Kidney glomerular epithelial cell (primary cell): ENCODE measurements at places on chromosomes 2 and 18.
A peak's percentile ranks its signal among the peaks of the same experiment; 100 is the strongest.

- DNase-seq, result peak; percentile 30
These were observed 470.8 kb downstream of the RIT2 start for GRCh38 chr18:42644729-42645131.

- no peak for DNase-seq
These were observed 85.7 kb downstream of the PXDN start for GRCh38 chr2:1658394-1659151.

GRCh38 chr18:23406271-23406787, 46.8 kb upstream of the RIOK3 start:
- no peak for DNase-seq

GRCh38 chr2:120224256-120224655, 1.1 kb upstream of the TMEM185B start:
- DNase-seq, result no peak

DNA sequence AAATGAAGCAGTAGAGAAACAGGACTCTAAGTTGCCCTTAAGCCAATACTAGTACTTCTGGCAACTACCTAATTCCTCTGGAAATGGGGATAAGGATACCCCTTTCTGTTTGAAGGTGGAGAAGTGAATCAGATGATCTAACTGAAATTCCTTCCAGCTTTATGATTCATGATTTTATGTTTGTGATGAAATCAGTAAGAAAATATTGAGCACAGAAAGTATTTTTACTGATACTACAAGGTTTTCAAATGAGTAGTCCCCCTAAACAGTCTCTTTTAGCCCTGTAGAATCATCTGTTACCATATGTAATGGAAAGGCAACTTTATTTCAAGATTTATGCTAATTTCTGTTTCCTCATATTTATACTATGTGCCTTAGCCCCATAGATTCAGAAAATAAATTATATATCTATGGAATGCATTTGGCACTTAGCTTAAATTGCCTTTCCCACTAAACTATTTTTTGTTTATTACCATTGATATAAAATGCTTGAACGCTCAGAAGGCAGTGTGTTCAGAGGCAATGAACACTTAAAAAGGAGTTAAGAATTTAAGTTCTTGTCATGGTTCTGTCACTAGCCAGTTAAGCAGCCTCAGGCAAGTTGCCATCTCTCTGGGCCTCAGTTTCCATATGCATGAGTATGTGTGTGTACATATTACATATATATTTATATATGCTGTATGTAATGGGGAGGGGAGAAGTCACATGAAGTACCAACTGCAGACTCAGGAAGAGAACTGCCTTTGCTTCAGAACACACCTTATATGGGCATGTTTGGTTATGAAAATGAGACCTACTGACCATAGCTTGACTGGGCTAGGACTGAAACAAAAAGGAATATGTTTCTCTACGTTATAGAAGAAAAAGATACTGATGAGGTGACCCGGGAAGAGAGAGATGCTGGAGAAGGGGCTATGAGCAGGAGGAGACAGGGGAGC, 97.7 kb downstream of the CDC42EP3 start:
- DNase-seq, result peak; percentile 21

DNA sequence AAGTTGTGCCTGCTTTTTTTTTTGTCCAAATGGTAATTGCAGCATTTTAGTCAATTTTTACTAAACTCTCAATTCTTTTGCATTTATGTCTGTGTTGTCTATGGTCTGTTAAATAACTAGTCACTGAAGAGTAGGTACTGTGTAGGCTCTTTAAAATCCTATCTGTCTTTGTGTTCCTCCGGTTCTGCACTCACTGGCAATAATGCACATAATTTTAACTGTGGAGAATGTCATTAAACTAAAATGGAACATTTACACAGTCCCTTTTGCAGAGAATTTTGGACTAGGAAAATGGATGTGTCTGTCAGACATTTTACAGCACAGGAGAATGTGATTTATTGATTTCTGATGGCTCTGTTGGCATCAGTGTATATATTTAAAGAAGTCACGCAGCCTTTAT, 116.6 kb downstream of the ASXL3 start:
- no peak for DNase-seq

DNA sequence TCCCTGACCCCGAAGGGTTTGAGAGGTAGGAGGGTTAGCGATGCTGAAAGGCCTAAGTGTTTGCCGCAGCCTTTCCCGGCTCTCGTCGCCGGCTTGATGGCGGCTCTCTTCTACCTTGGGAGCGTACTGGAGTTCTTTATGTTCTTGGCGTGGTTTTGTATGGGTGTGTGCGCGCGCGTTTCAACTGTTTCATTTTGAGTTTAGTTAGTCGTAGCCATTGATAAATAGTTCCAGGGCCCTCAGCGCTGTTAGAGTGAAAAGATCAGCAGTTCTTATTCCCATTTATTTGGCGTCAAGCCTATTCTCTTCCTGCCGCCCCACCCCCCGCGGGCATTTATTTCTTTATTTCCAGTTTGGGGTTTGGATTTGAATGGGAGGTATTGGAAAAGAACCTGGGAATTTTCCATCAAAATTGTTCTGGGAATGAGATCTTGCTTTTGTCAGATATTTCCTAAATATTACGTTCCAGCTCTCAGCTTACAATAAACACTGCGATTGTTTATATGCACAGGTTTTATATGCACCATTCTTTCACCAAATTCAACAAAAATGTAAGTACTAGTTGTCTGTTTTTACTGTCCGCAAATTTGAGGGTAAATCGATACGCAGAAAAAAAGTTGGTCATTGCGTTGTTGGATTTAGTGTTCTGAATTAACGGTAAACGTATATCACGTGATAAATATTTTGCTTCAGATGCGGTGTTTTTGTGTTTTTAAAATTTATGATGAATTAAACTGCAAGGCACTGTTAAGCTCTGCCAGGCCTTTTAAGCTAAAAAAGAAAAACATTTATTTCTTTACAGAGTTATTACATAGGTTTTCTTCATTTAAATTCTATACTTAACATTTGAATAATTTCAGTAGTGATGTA, 954 bp downstream of the CCNT2 start:
- peak; percentile 37 for DNase-seq

GRCh38 chr2:189248141-189248540, 68.6 kb upstream of the COL5A2 start:
- no peak for DNase-seq

- DNase-seq, result no peak
These were observed 87.2 kb upstream of the FSHR start for GRCh38 chr2:49241501-49241900.

GRCh38 chr2:200741468-200742202, 70.1 kb upstream of the BZW1 start:
- no peak for DNase-seq

DNA sequence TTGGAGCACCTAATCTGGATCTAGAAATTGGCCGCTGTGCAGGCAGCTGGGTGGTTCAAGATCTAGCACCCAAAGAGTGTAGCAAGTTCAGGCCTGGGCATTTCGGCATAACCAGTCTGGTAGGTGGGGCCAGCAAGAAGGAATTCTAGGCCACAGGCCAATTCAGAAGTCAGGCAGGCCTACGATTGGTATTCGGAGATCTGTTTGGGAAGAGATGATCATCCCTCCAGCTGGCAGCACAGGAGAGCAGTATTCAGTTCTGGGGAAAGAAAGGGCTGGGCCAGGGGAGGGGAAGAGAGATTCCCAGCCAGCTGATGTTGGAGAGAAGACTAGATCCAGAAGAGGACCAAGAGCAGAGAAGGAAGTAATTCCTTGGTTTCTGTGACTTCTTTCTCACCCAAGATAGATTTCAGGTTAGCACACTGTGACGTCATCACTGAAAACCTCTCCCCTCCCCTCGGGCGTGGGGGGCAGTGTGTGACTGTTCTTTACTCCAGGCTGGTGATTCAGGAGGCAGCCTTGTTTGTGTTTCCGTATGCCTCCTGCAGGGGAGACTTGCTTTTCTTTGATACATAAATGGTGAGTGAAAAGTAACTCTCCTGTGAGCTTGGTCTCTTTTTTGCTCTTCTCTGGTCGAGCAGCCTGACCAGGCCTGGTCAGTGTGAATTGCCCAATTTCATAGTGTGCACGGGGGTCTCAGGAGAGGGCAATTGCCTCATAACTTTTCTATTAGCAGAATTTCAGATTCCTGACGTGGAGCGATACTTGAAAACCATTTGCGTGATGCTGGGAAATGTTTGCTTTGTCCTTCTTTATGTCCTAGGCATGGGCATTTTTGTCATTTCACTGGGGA, 61.1 kb downstream of the MEIS1 start:
- DNase-seq, result peak; percentile 87

- no peak for DNase-seq
These were observed 1.1 kb upstream of the IMP4 start for GRCh38 chr2:130341562-130342019.

DNA sequence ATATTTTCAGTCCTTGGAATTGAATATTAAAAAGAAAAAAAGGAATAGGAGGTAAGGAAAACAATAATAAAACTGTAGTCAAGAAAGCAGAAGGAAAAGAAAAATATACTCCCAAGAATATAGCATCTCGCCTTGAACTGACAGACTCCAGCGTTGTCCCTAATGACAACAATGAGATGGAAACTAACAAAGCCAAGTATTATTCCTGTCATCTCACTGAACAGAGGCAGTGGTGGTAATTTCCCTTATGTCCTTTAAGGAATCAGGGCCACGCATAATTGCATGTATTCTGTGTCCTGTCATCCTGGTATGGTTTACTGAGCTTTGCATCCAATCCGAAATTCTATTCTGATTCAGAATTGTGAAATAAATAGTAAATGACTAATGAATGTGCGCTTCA, 158.9 kb downstream of the LRRTM4 start:
- no peak for DNase-seq

DNA sequence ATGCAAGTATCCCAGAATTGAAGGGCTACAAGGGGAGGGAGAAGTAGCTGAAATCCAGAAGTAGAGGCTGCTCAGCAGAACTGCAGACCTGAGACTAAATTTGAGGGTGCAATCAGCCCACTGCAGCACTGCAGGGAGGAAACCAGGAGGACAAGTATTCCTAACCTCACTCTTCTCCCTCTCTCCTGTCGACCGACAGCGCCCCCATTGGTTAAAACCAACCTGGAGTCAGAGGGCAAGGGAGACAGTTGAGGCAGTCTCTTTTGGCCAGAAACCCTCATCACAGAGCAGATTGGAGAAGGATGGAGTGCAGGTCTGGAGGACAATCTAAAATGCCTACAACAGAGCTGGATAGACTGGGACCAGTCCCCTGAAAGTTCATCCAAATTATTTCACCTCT, 768.9 kb upstream of the KLHL29 start:
- DNase-seq, result no peak

DNA sequence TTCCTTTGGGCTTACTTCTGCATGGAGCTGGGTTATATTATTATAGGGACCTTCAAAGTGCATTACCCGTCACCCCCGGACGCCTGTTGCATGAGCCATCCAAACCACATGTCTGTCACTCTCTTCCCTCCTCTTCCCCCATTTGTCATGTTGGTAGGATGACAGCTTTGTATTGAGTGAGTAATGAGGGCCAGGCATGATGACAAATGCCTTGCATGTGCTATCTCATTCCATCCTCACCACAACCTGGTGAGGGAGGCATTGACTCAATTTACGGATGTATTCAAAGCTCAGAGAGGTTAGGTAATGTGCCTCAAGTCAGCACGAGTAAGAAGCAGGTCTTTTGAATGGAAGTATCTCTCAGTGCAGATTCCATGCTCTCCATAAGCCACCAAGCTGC, 510.5 kb upstream of the TNP1 start:
- peak; percentile 91 for DNase-seq

DNA sequence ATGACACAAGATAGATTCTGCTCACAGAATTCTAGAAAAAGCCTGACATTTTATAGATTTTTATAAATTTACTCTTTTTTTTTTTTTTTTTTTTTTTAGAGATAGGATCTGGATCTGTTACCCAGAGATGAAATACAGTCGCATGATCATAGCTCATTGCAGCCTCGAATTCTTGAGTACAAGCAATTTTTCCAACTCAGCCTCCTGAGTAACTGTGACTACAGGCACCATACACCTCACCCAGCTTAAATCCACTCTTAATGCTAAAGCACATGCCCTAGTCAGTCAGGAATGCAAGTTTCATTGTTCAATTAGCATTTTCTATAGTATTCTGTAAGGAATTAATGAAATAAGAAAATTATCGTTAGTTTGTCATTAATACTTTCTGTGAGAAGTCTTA, 32.1 kb upstream of the WDR75 start:
- DNase-seq, result no peak

DNA sequence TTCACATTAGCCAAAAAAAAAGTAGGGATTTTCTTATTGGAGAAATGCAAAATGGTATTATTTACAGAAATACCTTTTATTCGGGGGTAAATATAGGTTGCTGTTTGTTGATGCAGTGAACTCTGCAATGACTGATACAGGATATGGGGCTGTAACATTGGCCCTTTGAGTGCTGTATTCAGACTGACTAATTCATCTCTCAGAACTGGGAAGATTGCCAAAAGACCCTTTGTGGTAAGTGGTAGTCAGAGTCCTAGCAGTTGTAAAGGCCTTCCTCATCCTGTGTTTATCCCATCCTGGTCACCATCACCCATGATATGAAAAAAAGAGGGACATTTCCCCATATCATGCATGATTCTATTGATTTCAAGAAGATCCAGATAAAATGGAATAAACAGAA, 14.0 kb upstream of the DCC start:
- DNase-seq, result no peak

DNA sequence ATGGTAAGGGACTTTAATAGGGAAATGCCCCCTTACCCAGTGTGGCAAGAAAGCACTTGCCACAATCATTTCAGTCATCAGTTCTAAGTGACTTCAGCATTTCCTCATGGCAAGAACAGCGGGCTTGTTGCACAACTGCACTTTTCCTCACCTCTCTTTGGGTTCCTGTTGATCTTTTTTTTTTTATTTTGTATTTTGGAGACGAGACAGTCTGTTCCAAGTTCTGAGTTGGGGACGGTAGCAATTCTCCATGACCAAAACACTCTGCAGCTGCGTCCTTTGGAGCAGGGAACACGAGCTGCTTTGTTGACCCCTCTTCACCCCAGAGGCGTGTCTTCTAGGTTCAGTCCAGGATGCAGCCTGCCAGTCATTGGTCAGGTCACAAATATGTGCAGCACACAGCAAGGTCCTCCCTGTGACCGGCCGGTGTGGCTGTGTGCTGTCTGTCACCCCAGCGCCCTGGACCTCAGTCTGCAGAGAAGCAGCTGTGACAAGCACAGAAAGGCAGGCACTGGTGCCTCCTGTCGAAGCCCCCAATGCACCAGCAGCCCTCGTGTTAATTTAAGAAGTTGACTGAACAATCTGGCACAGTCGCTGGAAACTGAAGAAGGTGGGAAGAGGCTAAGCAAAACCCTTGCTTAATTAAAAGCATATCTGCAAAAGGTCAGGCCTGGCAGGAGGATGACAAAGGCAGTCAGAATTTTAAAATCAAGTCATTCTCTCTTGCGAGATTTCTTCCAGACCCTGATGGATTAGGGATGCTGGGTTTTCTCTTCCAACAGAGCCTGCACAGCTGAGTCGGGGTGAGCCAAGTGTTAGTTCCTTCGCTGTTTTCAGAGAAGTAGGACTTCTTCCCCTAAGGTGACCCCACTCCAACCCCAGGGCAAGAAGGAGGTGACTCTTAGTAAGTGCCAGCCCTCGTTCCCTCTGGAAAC, 96.7 kb upstream of the COPS8 start:
- no peak for DNase-seq

- peak; percentile 88 for DNase-seq
These were observed 90.4 kb downstream of the PTRHD1 start for GRCh38 chr2:24702800-24703199.
